GM20000 (cell line): ENCODE measurements at places on chromosomes 11 and 22.

DNA sequence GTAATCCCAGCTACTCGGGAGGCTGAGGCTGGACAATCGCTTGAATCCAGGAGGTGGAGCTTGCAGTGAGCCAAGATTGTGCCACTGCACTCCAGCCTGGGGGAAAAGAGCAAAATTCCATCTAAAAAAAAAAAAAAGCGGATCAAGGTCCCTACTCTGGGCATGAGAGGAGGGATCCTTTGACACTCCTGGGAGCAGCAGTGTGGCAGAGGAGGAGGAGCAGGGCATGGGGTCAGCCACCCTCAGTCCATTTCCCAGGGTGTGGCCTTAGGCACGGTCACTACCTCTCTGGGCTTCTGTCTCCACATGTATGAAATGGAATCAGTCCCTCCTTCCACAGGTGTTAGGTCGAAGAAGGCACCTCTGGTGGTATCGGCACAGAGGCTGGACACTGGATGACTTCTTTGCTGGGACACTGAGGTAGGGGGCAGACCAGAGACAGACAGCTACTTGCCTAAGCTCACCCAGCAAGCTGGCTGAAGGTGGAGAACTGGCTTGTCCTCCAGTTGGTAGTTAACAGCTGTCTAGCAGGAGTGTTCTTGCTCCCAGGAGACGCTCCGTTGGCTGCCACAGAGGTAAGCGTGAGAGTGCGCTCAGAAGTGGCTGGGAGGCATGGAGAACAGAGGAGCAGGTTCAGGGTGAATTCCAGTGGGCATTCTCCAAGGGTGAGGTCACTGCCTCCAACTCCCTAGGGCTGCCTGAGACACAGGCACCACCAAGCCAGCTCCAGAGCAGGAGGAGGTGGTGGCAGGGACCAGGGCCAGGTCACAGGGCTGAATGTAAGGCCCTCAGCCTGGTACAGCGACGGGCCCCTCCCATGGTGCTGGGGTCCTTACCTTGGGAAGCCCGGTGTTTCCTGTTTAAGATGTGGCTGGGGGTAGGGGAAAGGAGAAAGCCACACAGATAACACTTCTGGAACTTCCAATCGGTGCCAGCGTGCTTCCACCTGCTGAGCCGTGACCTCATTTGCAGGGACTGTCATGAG is 19.5 kb downstream of the TXN2 start:
- DNase-seq = no peak

DNA sequence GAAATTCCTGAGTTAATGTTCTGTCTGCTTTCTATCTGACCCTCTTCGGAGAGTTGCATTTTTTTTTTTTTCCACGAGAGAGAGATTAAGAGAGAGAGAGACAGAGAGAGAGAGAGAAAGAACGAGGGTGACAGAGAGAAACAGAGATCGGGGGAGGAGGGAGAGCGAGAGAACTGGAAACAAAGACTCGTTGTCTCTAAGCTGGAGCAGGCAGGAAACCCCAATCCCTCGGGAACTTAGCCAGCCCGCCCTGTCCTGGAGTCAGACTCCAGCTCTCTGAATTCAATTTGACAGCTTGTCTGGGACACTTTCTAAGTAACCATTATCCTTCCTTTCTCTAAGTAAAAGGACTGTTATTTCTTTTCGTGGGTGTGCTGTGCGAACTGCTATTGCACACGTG is 76.9 kb downstream of the KCNJ1 start:
- DNase-seq = no peak

- peak; percentile 88 for DNase-seq
These were observed 12.6 kb upstream of the NECTIN1 start for GRCh38 chr11:119741369-119742262.

- no peak for DNase-seq
These were observed 28.2 kb downstream of the TPBGL start for GRCh38 chr11:75268626-75269366.

GRCh38 chr22:19986410-19987341 is 29.9 kb downstream of the ARVCF start:
- DNase-seq = peak; percentile 99
